ENCODE measurements at places on chromosomes 3 and 15.

DNA sequence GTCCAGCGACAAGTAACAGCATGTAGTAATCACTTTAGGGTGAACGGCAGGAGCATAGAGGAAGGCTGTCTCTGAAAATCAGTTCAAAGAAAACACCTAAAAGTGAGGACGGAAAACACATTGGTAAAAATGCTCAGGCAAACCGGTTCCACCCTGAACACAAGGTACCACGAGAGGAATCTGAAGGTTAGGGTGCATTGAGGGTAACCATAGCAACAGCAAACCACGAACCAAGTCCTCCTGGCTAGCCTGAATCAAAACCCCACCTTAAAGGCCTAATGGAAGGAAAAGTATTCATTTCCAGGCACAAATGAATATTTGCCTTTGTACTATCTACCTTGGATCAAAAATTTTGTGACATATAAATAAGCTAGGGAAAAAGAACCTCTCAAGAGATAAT, 315.0 kb downstream of the OCA2 start:
- no peak for DNase-seq

GRCh38 chr15:81190922-81191507, 5.7 kb upstream of the IL16 start:
- no peak for DNase-seq

DNA sequence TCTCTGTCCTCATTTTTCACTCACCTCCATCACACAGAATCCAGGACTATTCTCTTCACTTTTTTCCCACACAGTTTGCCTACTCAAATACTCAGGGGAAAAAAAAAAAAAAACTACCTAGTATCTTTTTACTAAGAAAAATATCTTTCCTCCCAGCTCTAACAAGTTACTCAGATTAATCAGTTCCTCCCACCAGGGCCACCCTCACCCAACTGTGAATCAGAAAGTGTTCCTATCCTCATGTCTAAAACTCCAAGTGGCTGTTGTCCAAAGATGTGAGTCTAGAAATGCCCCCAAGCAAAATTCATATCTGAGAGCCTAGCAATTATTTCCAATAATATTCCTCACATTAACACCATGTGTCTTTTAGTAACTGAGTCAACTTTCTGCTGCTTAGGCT, 268.0 kb downstream of the ERC2 start:
- DNase-seq = no peak

GRCh38 chr3:41698898-41699297, 263.0 kb downstream of the ULK4 start:
- no peak for DNase-seq

GRCh38 chr3:17466028-17466427, 276.4 kb downstream of the TBC1D5 start:
- DNase-seq = no peak

- DNase-seq = no peak
Measured at GRCh38 chr15:67178569-67179210, 75.8 kb downstream of the AAGAB start.

GRCh38 chr3:148551767-148552260, 145.9 kb upstream of the AGTR1 start:
- DNase-seq = no peak

GRCh38 chr3:190595179-190595795, 81.4 kb downstream of the IL1RAP start:
- DNase-seq = no peak

- DNase-seq = no peak
Measured at GRCh38 chr15:59812250-59812870, 123.2 kb upstream of the BNIP2 start.

DNA sequence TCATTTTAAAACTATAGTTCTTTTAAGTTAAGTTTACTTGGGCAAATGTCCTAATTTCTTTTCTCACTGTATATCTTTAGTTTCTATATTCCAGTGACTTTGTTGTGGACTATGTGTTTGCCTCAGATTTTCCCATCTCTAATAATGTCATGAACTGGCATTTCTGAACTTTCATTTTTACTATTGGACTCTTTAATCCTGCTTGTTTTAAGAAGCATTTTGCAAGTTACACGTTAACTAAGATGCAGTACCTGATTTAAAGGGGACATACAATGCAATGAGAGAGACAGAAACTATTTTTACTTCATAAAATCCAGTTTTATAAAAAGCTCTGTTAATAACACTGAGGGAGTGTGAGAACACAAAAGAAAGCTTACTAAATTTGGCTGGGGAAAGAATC, 58.6 kb upstream of the PHLDB2 start:
- DNase-seq = no peak

GRCh38 chr3:160677459-160677881, 510 bp downstream of the ARL14 start:
- no peak for DNase-seq

DNA sequence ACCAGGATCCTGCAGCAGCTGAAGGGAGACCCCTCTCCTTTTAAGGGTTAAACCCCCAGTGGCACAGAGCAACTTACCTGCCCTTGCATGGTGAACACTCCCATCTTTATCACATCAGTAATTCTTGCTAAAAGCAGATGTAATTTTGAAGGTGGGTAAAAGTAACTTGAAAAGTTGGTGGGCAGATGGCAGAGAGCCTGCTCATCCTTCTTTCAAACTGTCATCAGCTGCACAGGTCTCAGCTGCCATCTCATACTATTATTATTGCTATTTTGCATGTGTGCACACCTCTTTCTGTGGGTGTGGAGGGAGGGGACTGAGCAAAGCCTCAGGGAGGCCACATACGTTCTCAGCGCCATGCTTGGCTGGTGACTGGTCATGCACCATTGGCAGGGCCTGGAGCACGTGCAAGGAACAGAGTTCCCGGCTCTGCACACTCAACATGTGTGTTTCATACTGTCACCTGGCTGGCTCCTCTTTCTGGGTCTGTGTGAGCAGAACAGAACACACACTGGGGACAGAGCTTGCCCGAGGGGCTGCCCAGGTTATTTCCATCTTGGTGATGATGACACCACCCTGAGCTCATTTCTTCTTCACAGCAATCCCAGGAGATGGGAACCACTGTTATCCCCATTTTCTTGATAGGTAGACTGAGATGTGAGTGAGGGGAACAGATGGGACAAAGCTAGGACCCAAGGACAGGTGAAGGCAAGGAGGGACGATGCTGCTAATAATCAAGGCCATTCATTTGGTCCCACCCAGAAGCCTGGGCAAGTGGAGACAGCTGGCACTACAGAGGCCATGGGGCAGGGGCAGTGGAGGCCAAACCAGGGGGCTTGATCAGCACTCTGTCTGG, 95.8 kb upstream of the KLF13 start:
- peak; percentile 25 for DNase-seq

DNA sequence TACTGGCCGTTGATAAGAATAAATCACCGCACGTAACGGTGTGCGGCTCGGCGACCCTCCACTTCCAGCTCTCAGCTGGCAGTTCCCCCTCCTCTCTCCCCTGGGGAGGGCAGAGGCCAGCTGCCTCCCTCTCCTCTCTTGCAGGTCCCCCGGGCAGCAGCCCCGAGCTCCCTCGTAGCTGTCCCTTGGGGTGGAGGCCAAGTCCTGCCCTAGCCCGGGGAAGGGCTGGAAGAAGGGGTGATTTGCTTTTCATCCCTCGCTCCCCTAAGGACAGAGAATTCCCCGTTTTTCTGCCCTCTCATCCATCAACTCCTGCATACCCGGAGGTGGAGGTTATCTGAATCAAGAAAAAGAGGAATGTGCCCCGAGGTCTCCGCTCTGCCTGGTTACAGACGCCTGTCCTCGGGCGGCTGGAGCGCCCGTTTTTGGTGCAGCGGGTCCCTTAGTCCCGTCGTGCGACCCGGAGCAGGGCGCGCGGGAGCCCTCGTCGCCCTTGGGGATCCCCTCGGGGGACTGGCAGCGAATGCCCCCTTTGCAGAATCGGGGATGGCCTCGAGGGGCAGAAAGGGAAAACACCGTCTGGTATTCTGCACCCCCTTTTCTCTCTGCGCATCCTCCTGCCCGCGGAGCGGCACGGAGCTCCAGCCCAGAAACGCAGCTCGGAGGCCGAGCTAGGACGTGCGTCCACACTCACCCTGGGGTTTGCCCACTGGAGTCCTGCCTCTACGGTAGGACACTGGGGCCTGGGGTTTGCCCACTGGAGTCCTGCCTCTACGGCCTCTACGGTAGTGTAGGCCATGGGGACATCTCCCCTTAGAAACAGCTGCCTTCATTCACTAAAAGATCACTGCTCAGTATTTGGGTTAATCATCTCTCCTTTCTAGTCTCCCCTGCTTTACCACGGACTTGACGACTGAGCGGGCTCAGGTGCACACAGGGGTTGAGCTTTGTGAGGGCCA, 2.2 kb downstream of the PTPRG start:
- DNase-seq = no peak

DNA sequence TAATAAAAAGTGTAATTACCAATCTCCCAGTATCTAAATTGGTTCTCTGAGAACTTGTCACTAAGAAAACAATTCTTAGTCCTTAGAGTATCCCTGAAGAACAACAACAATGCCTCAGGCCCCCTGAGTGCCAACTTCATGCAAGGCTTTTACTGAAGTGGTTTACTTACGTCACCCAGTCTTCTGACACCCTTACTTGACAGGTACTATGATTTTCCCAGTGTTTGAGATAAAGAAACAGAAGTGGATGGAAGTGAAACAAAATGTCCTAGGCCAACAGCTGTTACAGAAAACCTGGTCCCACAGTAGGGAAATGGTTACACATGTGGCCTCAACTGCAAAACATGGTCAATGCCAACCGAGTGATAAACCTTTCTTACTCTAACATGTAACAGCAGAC, 331.1 kb downstream of the FOXP1 start:
- DNase-seq = no peak

DNA sequence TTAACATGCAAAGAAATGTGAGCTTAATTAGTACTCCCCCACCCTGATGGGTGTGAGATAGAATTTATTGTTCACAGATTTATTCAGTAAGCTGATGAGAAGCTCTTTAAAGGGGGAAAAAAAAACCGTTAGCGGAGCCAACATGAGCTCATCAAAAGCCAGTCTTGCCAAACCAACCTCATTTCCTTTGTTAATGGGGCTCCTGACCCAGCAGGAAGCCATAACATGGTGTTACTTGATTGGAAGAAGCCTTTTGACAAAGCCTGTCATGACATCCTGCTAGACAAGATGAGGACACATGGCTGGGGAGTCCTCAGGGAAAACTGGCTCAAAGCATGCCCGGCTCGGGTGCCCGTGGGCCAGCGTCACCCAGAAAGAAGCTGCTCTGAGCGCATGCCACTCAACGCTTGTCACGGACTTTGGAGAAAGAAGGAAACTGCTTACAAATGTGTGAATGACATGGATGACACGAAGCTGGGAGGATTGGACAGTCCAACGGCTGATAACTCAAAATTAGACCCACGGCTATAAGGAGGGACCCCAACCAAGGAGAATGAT, 64.6 kb downstream of the SLCO2A1 start:
- no peak for DNase-seq

DNA sequence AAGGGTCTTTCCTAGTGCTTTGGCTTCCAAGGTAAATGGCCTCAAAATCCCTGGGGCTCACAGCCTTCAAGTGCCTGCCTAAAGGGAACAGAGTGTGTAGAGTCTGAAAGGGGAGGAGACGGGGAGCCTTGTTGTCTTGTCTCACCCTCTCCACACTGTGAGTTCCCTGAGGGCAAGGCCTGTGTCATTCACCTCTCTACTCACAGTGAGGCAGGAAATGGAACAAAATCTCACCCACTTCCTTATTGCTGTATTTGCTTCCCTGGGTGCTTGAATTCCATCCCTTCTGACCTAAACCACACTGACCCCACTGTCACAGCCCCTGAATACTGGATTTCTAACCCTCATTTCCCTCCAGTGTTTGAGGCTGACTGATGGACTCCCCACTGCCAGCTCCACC, 197.5 kb downstream of the EPHB1 start:
- DNase-seq = no peak

GRCh38 chr15:63599401-63600000, 2.3 kb downstream of the FBXL22 start:
- peak; percentile 29 for DNase-seq

- no peak for DNase-seq
Measured at GRCh38 chr3:21226086-21226485, 524.9 kb downstream of the ZNF385D start.

GRCh38 chr15:63763476-63764123, 70.1 kb downstream of the HERC1 start:
- no peak for DNase-seq

DNA sequence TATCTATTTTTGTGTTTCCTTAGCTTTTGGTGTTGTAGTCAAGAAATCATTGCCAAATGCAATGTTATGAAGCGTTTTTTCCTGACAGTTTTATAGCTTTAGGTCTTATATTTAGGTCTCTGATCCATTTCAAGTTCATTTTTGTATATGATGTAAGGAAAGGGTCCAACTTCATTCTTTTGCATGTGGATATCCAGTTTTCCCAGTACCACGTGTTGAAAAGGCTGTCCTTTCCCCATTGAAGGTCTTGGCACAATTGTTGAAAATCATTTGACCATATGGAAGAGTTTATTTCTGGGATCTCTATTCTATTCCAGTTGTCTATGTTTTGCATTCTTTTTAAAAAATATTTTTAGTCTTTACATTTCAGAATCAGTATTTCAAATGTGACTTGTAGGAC, 14.6 kb upstream of the SNRPN start:
- DNase-seq = no peak

- no peak for DNase-seq
Measured at GRCh38 chr3:192482809-192483208, 244.5 kb downstream of the FGF12 start.

GRCh38 chr3:12758025-12758781, 856 bp downstream of the TMEM40 start:
- no peak for DNase-seq

GRCh38 chr3:111871809-111872623, 13.0 kb downstream of the PHLDB2 start:
- no peak for DNase-seq

- DNase-seq = no peak
Measured at GRCh38 chr15:25512957-25513356, 74.1 kb upstream of the UBE3A start.

GRCh38 chr3:70871909-70872656, 559.6 kb upstream of the MDFIC2 start:
- DNase-seq = no peak

DNA sequence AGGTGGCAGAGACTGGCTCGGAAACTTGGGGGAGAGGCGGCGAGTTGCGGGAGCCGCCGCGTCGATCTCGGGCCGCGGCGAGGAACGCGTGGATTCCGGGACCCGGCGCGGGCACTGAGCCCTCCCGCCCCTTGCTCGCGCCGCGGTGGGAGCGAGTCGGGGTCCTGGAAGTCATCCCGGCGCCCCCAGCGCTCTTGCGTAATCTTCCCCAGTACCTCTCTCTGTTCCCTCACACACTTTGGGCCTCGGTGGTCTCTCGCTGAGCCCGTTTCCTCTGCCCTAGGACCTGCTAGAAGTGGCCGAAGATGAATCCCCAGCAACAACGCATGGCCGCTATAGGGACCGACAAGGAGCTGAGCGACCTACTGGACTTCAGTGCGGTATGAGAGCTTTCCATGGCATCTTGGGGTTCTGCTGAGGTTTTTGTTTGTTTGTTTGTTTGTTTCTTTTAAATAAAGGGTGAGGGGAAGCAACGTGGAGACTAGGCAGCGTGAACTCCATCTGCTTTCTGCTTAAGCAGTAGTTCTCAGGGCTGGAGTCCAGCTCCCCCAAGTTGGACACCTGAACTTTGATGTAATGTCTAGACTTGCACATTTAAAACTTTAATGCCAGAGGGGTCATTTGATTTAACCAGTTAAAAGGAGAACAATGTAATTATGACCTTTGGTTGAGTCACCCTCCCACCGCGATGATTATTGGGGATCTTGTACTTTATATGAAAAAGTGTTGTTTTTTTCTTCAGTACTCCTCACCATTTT, 1.3 kb downstream of the TCF12 start:
- DNase-seq = no peak

- no peak for DNase-seq
Measured at GRCh38 chr3:157447026-157447694, 10.5 kb downstream of the PTX3 start.
